Tibial artery (tissue), 4 donors: ENCODE measurements at places on chromosomes 6 and 20.

- no peaks in the 10 kb centered on the region for H3K36me3 ChIP-seq
- H3K4me1 ChIP-seq, result no peaks in the 10 kb centered on the region
- peaks cover 57% of the 10 kb centered on the region for H3K27me3 ChIP-seq
- DNase-seq, result no peak
- no peak overlapping the region for H3K27ac ChIP-seq
- H3K4me3 ChIP-seq, result no peak overlapping the region
These were observed 19.6 kb downstream of the RPP21 start for GRCh38 chr6:30364591-30364990.

DNA sequence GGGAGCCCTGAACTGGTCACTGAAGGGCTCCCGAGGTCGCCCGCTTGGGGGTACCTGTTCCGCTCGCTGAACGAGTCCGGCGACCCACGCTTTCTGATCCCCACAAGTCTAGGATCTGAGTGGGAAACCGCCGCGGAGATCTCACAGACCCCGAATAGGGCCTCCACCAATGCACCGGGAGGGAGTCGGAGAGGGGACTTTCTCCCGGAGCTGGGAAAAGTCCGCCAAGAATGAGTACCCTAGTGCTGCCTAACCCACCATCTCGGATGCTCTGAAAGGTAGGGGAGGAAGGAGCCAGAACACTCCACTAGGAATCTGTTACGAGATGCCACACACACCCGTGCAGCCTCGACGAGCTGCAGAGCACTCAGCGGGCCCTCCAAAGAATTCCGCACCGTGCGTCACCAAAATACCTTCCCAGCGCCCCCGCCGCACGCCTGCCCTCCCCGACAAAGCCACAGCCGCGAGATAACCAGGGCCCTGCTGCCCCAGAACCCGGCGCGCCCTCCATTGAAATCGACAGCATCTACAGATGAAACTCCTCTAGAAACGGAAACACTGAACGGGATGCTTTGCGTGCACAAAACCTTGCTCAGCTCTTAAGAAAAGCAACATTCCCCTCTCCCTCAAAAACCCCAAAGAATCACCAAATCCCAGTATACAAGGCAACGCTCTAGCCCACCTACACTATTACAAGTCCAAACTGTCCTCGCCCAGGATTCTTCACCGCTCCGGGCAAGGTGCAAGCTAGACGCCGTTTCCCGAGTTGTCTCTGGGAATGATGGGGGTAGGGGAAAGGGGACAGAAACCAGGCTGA is 686 bp downstream of the COL12A1 start:
- DNase-seq, result peak; percentile 72
- peak overlapping the region; percentile 83 for H3K27ac ChIP-seq
- H3K4me1 ChIP-seq, result no peaks in the 10 kb centered on the region
- H3K36me3 ChIP-seq, result no peaks in the 10 kb centered on the region
- H3K4me3 ChIP-seq, result peak overlapping the region; percentile 79

DNA sequence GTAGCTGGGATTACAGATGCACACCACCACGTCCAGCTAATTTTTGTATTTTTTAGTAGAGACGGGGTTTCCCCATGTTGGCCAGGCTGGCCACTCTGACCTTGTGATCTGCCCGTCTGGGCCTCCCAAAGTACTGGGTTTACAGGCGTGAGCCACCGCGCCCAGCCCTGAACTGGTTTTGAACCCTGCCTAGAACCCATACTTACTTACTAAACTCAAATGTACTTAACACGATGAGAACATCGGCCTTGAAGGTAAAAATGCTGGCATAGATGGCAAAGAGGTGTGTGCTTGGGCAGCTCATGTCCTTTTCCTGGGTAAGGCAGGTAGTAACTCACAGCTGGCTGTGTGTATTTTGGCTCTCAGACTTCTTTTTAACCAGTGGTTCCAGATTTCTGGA is 3.2 kb upstream of the ARMC12 start:
- no peak overlapping the region for H3K4me3 ChIP-seq
- no peak for DNase-seq
- H3K36me3 ChIP-seq, result no peaks in the 10 kb centered on the region
- H3K27ac ChIP-seq, result peak overlapping the region; percentile 99

GRCh38 chr20:57310821-57311514 is 18.6 kb upstream of the SPO11 start:
- H3K4me1 ChIP-seq, result no peaks in the 10 kb centered on the region
- H3K36me3 ChIP-seq, result no peaks in the 10 kb centered on the region
- no peaks in the 10 kb centered on the region for H3K27me3 ChIP-seq
- H3K27ac ChIP-seq, result no peak overlapping the region
- DNase-seq, result no peak
- H3K4me3 ChIP-seq, result no peak overlapping the region

- H3K4me3 ChIP-seq, result no peak overlapping the region
- no peaks in the 10 kb centered on the region for H3K27me3 ChIP-seq
- H3K4me1 ChIP-seq, result no peaks in the 10 kb centered on the region
- H3K27ac ChIP-seq, result no peak overlapping the region
These were observed 11.1 kb upstream of the ARFGEF2 start for GRCh38 chr20:48910347-48910781.

- H3K27ac ChIP-seq, result no peak overlapping the region
- no peak for DNase-seq
- peaks cover 33% of the 10 kb centered on the region for H3K27me3 ChIP-seq
These were observed 29.0 kb downstream of the KCNG1 start for GRCh38 chr20:50993876-50994275.

- no peaks in the 10 kb centered on the region for H3K4me1 ChIP-seq
- DNase-seq, result no peak
- H3K27ac ChIP-seq, result no peak overlapping the region
- H3K27me3 ChIP-seq, result no peaks in the 10 kb centered on the region
These were observed 67.4 kb upstream of the RUNX2 start for GRCh38 chr6:45260696-45261095.

- no peaks in the 10 kb centered on the region for H3K36me3 ChIP-seq
- no peaks in the 10 kb centered on the region for H3K4me1 ChIP-seq
These were observed 82.2 kb upstream of the PMEPA1 start for GRCh38 chr20:57791966-57792365.

- no peak overlapping the region for H3K4me3 ChIP-seq
- H3K36me3 ChIP-seq, result peaks cover 24% of the 10 kb centered on the region
- peaks cover 5% of the 10 kb centered on the region for H3K27me3 ChIP-seq
- H3K27ac ChIP-seq, result no peak overlapping the region
- DNase-seq, result no peak
These were observed 44.5 kb downstream of the MDGA1 start for GRCh38 chr6:37653229-37653628.

DNA sequence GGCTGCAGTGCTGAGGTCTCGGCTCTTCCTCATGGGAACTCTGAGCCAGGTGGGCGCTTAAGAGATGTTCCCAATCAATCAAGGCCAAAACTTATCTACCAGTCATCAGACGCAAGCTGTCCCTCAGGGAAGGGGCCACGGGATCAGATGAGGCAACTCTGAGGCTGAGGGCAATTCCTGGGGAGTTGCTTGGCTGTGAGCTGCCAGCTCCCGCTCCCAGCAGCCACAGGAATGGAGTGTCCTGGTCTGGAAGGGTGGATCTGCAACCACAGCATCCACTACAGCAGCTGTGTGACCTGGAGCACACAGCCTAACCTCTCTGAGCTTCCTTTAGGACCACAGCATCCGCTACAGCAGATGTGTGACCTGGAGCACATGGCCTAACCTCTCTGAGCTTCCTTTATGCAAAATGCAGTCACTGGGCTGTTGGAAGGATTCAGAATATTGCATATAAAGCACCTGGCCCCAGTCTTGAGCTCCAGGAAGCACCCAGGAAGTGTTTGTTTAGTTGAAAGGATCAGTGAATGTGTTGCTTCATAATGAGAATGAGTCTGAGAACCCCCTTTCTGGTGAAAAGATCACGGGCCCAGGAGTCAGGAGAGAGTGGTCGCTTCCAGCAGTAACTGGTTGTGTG is 60.9 kb downstream of the TFAP2C start:
- no peaks in the 10 kb centered on the region for H3K36me3 ChIP-seq
- no peaks in the 10 kb centered on the region for H3K4me1 ChIP-seq
- H3K27ac ChIP-seq, result no peak overlapping the region
- no peaks in the 10 kb centered on the region for H3K27me3 ChIP-seq
- no peak overlapping the region for H3K4me3 ChIP-seq
- no peak for DNase-seq

DNA sequence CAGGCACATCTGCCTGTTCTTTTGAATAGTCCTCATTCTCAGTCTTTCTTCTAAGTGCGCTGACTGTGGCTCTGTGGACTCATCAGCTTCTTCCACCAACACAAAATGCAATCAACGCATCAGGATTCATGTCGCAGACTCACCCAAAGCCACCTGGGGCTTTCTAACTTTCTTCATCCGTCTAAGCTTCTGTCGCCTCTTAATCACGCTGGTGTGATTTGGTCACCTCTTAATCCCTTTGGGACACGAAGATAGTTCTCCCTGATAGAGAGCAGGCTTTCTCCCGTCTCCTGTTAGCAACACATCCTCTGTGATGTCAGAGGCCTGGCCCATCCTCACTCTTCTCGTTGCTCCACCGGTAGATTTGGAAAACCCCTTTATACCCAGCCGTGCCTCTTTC is 78.0 kb upstream of the FOXQ1 start:
- H3K4me3 ChIP-seq, result no peak overlapping the region
- no peaks in the 10 kb centered on the region for H3K27me3 ChIP-seq
- H3K4me1 ChIP-seq, result no peaks in the 10 kb centered on the region
- DNase-seq, result no peak
- H3K27ac ChIP-seq, result no peak overlapping the region

DNA sequence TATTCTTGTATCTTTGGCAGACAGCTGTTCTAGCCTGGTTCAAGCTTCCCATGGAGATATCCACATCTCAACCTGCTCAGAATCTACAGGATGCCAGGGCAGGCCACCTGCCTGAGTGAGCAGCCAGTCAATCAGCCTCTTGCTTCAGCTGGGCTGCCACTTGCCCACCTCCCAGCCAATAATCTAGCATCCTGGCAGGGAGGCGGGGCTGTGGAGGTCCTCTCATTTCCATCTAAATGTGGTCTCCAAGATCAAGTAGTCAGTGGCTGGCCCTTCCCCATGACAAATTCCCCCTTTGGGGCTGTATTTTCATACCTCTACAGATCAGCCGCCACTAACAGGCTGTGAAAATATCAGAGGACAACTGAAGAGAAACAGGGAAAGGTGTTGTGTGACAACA is 33.0 kb upstream of the SPDEF start:
- no peak overlapping the region for H3K27ac ChIP-seq
- H3K4me3 ChIP-seq, result no peak overlapping the region
- DNase-seq, result no peak
- H3K36me3 ChIP-seq, result no peaks in the 10 kb centered on the region
- H3K27me3 ChIP-seq, result no peaks in the 10 kb centered on the region

- no peaks in the 10 kb centered on the region for H3K4me1 ChIP-seq
- no peak overlapping the region for H3K27ac ChIP-seq
- no peak overlapping the region for H3K4me3 ChIP-seq
These were observed 55.2 kb downstream of the DTNBP1 start for GRCh38 chr6:15607603-15608002.

- no peaks in the 10 kb centered on the region for H3K4me1 ChIP-seq
- no peaks in the 10 kb centered on the region for H3K27me3 ChIP-seq
- no peak overlapping the region for H3K27ac ChIP-seq
- peaks cover 65% of the 10 kb centered on the region for H3K36me3 ChIP-seq
- H3K4me3 ChIP-seq, result no peak overlapping the region
- DNase-seq, result no peak
These were observed 10.6 kb upstream of the NDRG3 start for GRCh38 chr20:36756496-36756895.

DNA sequence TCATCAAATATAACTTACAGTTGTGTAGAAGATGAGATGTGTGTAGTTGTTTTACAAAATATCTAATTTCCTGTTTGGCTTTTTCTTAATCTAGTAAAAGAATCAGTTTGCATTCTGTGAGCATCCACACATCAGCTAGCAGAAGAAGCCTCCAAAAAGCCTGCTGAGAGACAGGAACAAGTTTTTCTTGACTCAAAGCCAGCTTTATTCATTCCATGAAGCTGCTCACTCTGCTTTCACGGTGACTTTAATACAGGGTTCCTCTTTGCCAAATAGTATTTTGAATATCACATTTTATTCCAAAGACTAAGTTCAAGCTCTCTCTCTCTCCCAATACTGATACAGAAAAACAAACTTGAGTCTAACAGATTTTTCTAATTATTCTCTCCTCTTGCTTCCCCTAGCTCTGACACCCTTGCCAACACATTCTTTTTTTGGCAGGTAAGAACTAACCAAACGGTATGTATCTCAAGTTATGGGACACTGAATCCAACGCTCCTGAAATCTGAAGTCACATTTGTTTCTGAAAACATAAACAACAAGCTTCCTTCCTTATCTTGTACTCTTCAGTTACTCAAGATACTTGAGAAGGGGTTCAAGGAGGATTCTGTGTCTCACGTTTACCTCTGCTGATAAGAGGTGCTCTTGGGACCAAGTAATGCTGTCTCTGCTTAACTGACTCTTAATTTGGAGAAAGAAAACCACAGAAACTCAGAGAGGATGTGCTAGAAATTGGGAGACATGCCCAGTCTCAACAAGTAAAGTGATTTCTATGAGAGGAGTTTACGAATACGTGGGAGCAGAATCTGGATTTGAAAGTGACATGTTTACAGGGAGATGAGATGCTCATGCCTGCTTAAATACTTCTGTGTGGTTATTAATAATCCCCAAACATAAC is 184.2 kb upstream of the SPTLC3 start:
- no peaks in the 10 kb centered on the region for H3K27me3 ChIP-seq
- H3K36me3 ChIP-seq, result no peaks in the 10 kb centered on the region
- H3K27ac ChIP-seq, result no peak overlapping the region
- H3K4me1 ChIP-seq, result peaks cover 25% of the 10 kb centered on the region
- no peak overlapping the region for H3K4me3 ChIP-seq
- DNase-seq, result no peak

DNA sequence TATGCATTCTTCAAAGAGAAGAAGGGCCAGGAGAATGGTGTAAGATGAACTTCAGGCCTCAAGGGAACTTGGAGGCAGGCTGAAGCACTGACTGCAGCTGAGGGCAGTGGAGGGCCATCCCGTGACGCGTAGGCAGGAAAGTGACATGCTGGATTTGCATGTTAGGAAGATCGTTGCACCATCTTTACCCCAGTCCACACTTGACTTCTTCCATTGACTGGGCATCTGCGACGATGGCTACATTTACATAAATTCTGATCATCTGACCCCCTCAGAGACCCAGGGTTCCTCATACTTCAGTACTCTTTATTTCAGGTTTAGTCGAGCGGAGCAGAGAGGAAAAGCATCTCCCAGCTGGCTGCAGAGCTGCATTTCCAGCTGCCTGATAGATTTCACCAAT is 180.2 kb downstream of the PTPRT start:
- H3K27me3 ChIP-seq, result no peaks in the 10 kb centered on the region
- H3K36me3 ChIP-seq, result no peaks in the 10 kb centered on the region
- H3K27ac ChIP-seq, result no peak overlapping the region
- no peaks in the 10 kb centered on the region for H3K4me1 ChIP-seq
- no peak for DNase-seq

DNA sequence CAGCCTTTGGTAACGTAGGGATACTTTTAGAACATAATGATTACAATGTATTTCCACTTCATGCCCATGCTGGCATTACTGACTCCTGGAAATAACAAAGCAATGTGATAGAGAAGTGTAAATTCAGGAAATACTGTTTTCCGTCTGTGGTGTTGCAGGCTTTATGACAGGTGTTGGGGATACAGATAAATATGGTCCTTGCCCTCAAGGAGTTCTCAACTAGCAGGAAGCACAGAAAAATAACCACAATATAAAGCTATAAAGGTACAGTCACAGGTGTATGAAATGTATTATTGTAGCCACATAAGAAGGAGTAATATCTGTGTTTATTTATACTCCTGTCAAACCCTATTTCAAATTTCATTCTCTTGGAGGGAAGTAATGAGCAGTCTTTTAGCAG is 12.9 kb upstream of the LAMP5 start:
- H3K27me3 ChIP-seq, result peaks cover 14% of the 10 kb centered on the region
- no peaks in the 10 kb centered on the region for H3K36me3 ChIP-seq
- H3K4me1 ChIP-seq, result peaks cover 3% of the 10 kb centered on the region

GRCh38 chr6:11196511-11197174 is 35.8 kb downstream of the NEDD9 start:
- no peak for DNase-seq
- peak overlapping the region; percentile 60 for H3K27ac ChIP-seq
- no peaks in the 10 kb centered on the region for H3K27me3 ChIP-seq
- H3K4me1 ChIP-seq, result peaks cover 6% of the 10 kb centered on the region
- H3K4me3 ChIP-seq, result no peak overlapping the region
